ENCODE measurements at places on chromosomes 11 and 22.

DNA sequence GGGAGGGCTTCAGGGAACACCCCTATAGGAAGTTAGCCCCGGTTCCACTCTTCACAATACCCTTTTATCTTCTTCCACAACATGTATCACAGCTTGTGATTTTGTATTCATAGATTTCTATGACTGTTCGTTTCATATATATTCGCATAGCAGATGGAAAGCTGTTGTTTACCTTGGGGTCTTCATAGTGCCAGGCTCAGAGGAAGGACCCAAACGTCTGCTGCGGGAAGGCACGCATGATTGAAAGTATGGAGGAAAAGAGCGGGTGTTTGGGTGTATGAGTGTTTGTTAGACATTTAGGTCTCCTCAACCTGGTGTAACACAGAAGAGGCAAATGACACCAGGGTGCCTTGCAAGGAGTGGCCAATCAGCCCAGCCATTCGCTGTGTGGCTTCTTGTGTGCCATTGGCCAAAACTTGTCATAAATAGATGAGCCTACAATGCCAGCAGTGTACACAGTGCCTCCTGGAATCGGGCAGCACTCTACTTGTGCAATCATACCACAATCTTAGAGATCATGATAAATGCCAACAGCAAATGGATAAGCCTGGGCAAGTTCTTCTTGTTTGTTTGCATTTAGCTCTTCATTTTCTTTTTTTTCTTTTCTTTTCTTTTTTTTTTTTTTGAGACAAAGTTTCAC is 10.9 kb upstream of the ADA2 start:
- DNase-seq = no peak

DNA sequence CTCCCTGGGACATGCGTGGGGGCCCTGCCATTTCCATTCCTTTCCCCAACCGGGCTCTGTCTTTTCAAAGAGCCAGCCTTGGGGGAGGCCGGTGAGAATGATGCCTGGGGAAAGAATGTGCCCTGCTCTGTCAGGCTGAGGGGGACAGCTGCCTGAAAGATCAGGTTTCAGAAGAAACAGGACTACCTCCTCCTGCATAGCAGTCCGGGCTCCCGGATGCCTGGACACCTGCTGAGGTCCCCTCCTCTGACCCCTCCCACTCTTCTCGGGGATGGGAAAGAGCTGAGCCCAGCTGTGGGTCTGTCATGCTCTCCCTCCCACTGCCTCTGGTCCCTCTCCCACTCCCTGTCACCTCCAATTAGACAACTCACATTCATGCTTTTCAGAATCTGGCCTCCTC is 41.8 kb upstream of the CDON start:
- no peak for DNase-seq

DNA sequence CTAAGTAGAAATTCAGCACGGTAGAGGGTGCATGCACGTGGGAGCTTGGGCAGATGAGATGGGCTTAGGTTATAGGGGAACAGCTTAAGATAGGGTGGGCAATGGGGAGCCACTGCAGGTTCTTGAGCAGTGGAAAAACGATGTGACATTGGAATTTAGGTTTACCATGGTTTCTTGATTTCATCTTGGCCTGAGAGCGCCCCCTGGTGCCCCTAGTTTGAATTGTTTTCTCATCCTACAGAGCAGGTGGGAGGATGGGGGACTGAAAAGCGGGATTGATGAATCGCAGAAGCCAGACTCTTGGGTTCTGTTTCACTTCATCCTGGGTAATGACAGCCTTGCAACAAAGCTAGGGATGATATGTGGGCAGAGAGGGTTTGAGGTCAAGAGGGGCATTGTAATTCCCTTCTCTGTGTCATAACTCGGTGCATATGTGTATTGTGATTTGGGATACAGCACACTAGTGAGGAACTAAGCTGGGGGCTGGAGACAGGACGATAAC is 6.7 kb upstream of the MCAM start:
- peak; percentile 65 for DNase-seq

GRCh38 chr11:23556163-23556750 is 696.0 kb upstream of the CCDC179 start:
- DNase-seq = no peak

GRCh38 chr11:116879800-116880625 is 42.6 kb upstream of the APOA1 start:
- peak; percentile 70 for DNase-seq

DNA sequence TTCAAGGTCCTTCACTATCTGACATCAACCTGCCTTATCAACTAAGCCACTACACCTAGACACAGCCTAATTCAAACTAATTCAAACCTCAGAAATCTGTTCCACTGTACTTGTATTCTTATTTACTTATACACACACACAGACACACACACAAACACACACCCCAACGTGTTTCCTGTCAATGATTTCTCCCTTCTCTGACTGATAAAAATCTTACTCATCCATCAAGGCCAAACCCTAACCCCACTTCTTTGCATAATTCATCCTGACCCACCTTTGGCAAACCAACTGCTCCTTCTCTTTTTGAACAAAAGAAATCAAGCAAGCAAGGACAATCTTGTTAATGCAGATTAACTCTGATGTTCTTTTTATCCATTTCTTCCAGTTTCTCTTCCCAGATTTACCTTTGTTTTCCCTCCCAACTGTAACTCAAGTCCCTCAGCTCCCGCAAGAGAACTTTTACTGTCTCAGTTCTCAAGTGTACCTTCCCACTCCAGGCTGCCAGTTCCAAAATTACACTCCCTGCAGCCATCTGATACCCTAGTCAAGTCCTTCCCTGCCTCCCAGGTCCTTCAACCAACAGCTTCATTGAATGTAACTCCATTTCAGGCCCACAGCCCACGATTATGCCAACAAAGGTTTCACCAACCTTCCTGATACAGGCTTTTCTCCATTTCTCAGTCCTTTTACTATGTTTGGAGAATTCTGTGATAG is 78.3 kb downstream of the PAK1 start:
- DNase-seq = no peak

GRCh38 chr22:45497351-45498145 is 5.1 kb upstream of the FBLN1 start:
- DNase-seq = no peak

- DNase-seq = no peak
These were observed 4.6 kb downstream of the PRR5L start for GRCh38 chr11:36300650-36301049.

- DNase-seq = no peak
These were observed 20.2 kb downstream of the MMP27 start for GRCh38 chr11:102685338-102685737.

GRCh38 chr11:123704341-123704740 is 37.1 kb downstream of the ZNF202 start:
- no peak for DNase-seq

DNA sequence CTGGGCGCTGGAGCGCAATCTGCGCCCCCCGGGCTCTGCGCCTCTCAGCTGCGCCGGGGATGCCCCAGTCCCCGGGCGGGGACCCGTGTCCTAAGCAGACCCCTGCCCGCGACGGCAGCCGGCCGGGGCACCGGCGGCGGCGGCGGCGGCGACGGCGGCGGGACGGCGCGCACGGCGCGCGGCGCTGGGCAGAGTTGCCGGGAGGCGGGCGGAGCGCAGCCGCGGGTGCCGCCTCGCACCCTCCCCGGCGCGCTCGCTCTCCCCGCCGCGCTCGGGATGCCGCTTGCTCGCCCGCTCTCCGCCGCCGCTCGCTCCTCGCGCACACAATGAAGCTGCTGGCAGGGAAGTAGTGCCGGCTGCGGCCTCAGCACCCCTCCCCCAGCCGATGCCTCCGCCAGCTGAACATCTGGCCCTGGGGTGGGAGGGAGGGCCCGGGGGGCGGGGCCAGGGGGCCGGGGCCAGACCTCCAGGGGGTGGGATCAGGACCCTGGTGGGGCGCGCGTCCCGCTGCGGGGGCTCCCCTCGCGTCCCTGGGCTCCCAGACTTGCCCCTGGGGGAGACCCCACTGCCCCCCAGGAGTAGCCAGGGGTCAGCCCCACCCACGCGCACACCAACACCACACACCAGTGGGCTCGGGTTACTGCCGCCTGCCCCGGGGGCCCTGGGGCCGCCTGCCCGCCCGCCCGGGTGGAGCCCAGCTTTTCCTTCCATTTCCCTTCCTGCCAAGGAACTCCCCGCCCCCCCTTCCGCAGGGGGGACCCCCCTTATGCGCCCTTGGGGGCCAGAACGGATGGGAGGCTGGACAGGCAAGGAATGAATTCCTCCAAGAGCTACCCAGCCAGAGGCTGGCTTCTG is at the start of gene RCOR2:
RCOR2 (minus strand) TSS at position 328 of the 855 bp plus-strand sequence. CDS start 708 bp downstream, outside the sequence.
- peak; percentile 44 for DNase-seq

DNA sequence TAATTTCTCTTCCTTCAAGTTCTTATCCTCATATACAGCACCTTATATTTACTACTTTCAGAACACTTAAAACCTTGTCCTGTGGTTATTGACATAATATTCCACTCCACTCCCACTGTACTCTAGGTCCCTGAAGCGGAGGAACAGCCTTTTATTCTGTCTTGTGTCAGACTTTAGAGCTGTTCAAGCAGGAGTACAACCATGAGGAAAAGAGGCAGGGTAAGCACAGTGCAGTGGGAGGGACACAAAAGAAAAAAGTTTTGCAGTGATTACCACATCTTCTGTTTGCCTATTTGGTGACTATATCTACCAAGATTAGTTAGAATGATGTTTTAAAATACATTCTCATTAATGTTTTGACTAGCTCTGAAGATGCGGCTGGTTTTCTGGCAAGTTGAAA is 122.0 kb upstream of the CEP126 start:
- no peak for DNase-seq

GRCh38 chr11:64734811-64735724 is 8.9 kb downstream of the RASGRP2 start:
- no peak for DNase-seq

GRCh38 chr11:7246179-7246578 is 5.5 kb upstream of the SYT9 start:
- no peak for DNase-seq

DNA sequence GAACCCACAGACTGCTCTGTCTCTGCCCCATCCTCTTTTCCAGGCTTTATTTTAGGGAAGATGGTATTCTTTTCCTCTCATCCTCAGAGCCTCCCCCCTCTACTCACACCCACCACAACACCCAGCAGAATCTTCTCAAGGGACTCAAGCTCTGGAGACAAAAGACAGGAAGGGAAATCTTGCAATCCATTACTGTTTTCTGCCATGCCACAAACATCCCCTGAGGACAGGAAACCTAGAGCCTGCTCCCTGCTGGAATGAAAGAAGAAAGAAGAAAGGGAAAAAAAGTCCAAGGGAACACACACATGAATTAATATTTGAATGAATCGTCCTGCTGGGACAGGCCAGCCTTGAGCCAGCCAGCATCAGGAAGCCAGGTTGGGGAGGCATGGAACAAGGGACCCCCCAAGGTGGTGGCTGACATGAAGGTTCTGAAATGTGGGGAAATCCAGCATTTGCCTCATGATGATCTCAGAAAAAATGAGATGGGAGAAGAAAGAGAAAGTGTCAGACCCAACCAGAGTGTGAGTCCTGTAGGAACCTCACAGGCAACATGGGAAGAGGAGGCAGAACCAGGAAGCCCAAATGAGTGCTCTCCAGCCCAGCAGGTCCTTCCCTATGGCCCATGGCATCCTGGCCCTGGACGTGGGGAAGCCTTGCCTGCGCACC is 34.0 kb downstream of the SLCO2B1 start:
- no peak for DNase-seq

DNA sequence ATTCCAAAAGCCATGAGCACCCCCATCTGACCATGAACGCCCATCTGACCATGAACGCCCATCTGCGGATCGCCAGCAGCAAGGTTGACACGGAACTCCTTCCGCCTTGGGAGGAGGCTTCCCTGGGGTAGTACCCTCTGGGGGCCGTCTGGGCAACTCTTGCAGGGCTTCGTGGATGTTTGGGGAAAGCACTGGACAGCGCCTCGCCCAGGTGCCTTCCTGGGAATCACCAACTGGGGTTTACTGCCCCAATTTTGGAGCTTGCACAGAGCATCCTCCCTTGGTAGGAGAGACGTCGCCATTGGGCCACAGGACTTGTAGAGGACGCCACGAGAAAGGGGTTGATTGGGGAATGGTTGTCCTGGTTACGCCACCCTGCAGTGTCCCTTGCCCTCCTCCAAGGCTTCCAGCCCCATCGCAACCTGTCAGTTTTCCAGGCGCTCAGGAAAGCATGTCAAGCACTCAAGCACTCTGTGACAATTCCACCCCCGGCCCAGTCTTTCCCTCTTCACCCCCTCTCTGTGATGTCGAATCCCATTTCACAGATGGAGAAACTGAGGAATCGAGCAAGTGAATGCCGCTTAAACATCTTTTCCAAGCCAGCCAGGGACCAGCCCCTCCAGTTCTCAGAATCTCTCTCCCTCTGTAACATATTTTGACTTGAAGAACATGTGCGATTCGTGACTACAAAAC is 914 bp upstream of the PRDM11 start:
- DNase-seq = peak; percentile 14

- DNase-seq = no peak
These were observed 95.9 kb upstream of the MTNR1B start for GRCh38 chr11:92873551-92873950.

GRCh38 chr11:110173811-110174644 is 80.8 kb downstream of the ZC3H12C start:
- peak; percentile 34 for DNase-seq

All from CD4-positive, CD25-positive, alpha-beta regulatory T cell (primary cell).